ENCODE measurements at places on chromosomes 4 and X. TPM values are rescaled to one million over a fixed set of nuclear protein-coding genes. Genes with fewer than 3 reads are reported as not detected.

MAOA gene
- 227 TPM for total RNA-seq

CXCL6 gene
- total RNA-seq, result 8.2 TPM

GBA3 gene
- 40.9 TPM for total RNA-seq

DNA sequence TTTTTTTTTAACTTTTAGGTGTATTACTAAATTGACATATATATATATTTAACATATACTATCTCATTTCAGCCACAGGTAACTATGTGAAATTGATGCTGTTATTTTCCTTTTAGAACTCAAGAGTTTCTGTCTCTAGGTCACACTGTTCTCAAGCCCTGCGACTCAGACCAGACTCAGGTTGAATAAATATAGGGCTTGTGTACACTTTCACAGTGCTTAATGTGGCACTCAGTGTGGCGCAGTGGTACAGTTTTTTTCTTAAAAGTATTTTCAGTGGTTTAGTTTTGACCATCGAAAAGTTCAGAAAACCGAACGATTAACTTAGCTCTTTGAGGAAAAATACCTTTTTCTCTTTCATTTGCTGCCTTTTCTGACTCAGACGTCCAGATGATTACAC, 24.7 kb downstream of the PACRGL start:
- DNase-seq, result no peak
- peaks cover 5% of the 10 kb centered on the region for H3K36me3 ChIP-seq
- no peaks in the 10 kb centered on the region for H3K4me1 ChIP-seq
- H3K27ac ChIP-seq, result no peak overlapping the region
- no peaks in the 10 kb centered on the region for H3K27me3 ChIP-seq

DNA sequence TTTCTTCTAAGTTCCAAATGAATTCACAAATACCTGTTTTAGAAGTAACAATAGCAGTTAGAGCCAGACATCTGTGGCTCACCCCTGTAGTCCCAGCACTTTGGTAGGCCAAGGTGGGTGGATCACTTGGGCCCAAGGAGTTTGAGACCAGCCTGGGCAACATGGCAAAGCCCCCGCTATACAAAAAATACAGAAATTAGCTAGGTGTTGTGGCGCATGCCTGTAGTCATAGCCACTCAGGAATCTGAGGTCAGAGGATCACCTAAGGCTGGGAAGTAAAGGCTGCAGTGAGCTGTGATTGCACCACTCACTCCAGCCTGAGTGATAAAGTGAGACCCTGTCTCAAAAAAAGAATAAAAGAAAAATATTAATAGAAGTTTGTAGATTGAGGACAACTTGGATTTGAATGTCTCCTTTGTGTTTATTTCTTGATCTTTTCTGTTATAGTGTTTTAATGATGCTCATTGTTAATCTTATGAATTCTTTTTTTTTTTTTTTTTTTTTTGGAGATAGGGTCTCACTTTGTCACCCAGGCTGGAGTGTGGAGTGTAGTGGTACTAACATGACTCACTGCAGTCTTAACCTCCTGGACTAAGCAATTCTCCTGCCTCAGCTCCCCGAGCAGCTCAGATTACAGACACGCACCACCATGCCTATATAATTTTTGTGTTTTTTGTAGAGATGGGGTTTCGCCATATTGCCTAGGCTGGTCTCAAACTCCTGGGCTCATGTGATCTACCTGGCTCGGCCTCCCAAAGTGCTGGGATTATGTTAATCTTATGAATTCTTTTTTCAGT, 30.7 kb upstream of the RAPGEF2 start:
- H3K36me3 ChIP-seq, result no peaks in the 10 kb centered on the region
- H3K4me1 ChIP-seq, result no peaks in the 10 kb centered on the region
- no peak overlapping the region for H3K27ac ChIP-seq
- no peak for DNase-seq
- H3K27me3 ChIP-seq, result no peaks in the 10 kb centered on the region
- no peak overlapping the region for H3K4me3 ChIP-seq

GRCh38 chr4:58807843-58808615, 1697.8 kb upstream of the IGFBP7 start:
- no peak for DNase-seq
- H3K4me3 ChIP-seq, result no peak overlapping the region
- no peaks in the 10 kb centered on the region for H3K27me3 ChIP-seq

- no peak overlapping the region for H3K27ac ChIP-seq
- no peaks in the 10 kb centered on the region for H3K4me1 ChIP-seq
- DNase-seq, result no peak
- H3K4me3 ChIP-seq, result no peak overlapping the region
Measured at GRCh38 chrX:74434336-74434735, 13.0 kb downstream of the SLC16A2 start.

- no peaks in the 10 kb centered on the region for H3K4me1 ChIP-seq
- no peaks in the 10 kb centered on the region for H3K36me3 ChIP-seq
- H3K4me3 ChIP-seq, result no peak overlapping the region
- DNase-seq, result no peak
Measured at GRCh38 chrX:153779891-153780677, 757 bp upstream of the SRPK3 start.

Measured in kidney (tissue), 22 donors.